ENCODE measurements at places on chromosomes 2 and 18. TPM values are rescaled to one million over a fixed set of nuclear protein-coding genes. Genes with fewer than 3 reads are reported as not detected.

DNA sequence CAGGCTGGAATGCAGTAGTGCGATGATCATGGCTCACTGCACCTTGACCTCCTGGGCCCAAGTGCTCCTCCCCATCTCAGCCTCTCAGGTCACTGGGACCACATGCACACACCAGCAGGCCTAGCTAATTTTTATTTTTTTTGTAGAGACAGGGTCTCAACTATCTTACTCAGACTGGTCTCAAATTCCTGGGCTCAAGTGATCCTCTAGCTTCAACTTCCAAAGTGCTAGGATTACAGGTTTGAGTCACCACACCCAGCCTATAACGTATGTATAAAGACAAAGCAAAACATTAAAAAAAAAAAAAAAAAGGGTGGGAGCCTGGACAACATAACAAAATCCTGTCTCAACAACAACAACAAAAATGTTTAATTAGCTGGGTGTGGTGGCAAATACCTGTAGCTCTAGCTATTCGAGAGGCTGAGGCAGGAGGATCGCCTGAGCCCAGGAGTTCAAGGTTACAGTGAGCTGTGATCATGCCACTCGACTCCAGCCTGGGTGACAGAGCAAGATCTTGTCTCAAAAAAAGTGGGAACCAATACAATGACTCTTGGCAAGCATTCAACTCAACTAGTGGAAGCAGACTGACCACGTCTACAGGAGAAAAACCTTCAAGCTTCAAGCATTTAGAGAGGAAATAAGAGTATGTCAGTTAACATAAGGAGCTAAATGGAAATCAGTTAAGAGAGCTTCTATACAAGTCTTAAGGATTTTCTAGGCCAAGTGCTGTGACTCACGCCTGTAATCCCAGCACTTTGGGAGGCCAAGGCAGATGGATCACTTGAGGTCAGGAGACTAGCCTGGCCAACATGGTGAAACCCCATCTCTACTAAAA is 2.6 kb downstream of the GTF3C2 start:
- DNase-seq: peak; percentile 39

GRCh38 chr18:34971313-34971712 is 69.9 kb upstream of the MAPRE2 start:
- no peak for DNase-seq

DNA sequence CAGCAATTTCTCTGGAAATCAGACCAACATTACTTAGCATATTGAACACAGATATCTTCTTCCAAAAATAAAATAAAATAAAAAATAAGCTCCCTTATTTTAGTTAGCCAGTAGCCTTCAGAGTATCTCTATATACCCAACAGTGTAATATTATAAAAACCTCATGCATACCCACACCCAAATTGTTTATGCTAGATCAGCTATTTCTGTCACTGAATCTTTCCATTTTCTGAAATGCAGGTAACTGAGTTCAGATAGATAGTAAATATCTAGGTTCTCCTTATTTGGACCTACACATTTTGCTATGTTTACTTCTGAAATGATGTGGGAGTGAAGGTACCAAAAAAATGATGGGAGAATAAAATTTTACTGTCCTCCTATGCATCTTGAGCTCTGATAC is 39.9 kb downstream of the TTC21B start:
- no peak for DNase-seq

DNA sequence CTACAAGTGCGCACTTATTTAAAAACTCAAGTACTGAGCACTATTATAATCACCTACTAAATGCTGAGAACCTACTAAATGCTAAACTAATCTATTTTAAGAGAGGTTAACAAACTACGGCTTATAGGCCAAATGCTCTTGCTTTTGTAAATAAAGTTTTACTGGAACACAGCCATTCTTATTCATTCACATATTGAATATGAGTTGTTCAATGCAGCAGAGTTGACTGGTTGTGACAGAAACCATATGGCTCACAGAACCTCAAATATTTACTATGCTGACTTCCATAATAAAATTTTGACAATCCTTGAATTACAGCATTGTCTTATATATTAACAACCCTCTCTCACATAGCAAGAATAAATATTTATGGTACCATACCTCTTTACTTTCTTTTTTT is 103.2 kb downstream of the ZNF521 start:
- DNase-seq: no peak

UPP2 gene
- total RNA-seq: not detected

DNA sequence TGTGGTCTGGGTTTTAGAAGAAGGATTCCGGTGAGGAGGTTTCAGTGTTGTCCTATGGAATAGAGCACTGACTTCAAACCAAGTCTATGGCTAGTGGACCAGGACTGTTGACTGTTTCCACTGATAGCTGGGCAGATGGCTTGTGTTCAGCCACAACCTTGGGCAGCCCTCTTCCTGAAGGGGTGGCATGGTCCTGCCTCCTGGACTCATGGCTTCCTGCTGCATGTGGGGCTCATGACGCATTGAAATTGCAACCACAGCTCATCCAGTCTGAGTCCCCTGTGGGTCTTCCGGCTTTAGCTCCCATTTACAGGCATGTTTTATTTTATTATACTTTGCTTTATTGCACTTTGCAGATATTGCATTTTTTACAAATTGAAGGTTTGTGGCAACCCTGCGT is 105.0 kb downstream of the B3GNT2 start:
- peak; percentile 72 for DNase-seq

EPB41L3 gene
- 64.6 TPM for total RNA-seq

DNA sequence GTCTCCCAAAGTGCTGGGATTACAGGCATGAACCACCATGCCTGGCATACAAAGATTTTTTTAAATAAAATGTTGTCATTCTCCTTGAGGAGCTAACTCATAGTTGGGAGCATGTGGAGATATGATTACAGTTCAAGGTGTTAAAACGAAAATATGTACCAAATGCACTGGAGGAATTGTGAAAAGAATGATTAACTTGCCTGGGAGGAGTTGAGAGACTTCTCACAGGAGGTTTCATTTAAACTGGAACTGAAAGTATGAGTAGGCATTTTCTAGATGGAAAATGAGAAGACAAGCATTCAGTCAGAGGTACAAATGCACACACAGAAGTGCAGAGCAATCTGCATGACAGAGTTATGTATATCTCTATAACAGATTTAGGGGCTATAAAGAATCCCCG is 126.6 kb upstream of the PDE1A start:
- no peak for DNase-seq

DNA sequence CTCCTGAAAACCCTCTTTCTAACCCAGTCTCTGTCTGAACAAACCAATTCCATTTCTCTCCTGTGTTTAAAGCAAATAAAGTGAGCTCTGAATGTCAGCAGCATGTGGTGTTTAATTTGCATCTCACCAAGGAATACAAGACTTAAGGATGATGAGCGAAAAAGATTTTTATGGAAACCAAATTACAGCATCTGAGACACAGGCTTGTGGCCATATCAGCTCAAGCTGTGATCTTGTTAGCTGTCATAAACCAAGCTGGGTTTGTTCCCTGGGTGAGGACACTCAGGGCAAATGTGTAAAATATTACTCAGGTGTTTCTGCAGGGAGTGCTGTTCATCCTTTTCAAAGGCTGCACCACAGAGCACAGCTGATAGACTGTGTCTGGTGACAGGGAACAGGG is 129.3 kb upstream of the REV1 start:
- DNase-seq: no peak

DNA sequence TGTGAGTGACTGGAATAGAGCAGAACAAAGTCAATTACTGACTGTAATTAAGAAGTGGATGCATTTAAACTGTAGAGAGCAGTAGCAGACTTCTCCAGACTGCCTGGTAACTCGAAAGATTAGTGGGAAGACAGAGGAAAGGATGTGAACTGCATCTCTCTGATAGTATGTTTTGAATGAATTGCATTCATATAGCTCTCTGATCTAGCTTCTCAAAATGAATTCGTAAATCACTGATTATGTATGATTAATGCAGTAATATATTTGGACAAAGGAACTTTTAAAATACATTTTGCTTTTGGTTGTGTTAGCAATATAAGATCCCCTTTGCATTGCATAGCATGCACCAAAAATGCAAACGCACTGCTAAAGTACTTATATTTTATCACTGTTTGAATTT is 304.0 kb downstream of the ARHGAP15 start:
- DNase-seq: no peak

ANKRD30B gene
- not detected for total RNA-seq

GRCh38 chr2:231542136-231542535 is 11.9 kb upstream of the NMUR1 start:
- DNase-seq: no peak

- DNase-seq: no peak
Measured at GRCh38 chr2:191638079-191638801, 39.7 kb upstream of the NABP1 start.

CLIP4 gene
- 16.1 TPM for total RNA-seq

DNA sequence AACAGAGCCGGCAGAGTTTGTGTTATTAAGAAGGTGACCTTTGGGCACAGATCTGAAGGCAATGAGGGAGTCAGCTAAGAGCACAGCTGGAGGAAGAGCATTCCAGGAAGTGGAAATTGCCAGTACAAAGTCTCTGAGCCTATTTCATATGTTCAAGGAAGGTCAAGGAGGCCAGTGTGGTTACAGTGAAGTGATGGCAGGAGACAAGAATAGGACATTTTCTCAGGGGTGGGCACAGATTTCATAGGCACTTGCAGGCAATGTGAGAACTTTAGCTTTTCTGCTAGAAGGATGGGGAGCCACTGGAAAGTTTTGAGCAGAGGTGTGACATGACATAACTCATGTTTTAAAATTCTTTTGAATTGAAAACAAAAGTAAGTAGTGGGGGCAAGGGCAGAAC is 50.3 kb downstream of the ARHGAP25 start:
- no peak for DNase-seq

- DNase-seq: no peak
Measured at GRCh38 chr2:60158262-60158661, 395.2 kb downstream of the BCL11A start.

- no peak for DNase-seq
Measured at GRCh38 chr2:70356941-70357683, 55.2 kb upstream of the FAM136A start.

MC4R gene
- total RNA-seq: not detected

GRCh38 chr2:99836690-99837605 is 305.4 kb downstream of the AFF3 start:
- no peak for DNase-seq

DNA sequence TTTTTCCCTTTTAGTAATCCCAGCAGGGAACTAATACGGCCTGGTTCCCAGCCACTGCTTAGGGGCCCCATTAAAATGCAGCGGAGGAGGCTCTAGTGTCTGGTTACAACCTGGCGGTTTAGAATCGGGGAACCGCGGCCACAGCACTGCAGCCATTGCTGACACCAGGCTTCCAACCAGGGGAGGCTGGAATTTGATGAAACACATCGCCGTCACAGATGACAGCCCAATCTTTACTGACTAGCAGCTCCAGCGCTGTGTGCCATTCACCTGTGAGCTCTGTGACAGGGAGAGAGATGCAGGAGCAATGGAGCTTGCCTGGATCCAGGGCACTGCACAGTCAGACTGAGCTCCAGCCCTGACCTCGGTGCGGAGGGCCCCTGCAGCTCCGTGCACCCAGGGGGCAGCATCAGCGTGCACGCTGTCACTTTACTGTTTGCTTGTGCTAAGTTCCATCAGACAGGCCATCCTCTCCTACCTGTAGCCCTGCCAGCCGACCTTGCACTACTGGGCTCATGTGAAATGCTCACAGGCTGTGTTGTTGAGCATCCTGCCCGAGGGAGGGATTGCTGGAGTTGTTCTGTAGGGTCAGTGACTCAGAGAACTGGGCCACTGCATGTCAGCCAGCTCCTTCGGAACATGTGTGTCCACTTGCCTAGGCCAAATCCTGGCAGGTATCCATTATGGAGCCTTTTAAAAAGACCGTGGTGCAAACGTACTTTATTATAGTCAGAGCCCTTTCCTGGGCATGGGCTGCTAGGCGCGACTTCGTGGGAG is 203.5 kb downstream of the SEPTIN10 start:
- no peak for DNase-seq

DNA sequence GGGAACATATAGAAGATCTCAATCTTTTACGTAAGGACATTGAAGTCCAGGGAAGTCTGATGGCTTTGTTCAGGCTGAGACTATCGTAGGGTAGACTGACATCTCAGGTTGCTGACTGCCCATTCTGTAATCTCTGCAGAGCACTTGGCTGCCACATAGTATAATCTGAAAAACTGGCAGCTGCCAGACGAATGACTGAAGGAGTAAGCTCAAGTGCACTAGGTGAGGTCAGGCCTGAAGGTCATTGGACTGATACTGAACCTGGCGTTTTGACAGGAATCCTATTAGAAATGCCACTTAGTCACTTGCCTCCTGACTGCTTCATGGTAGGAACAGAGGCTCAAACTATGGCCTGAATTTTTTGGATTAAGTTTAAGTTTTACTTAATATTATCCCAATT is 23.5 kb downstream of the GPD2 start:
- no peak for DNase-seq

CCDC142 gene
- total RNA-seq: 8.5 TPM

GRCh38 chr18:48805826-48806535 is 144.8 kb downstream of the SMAD7 start:
- no peak for DNase-seq

- DNase-seq: peak; percentile 67
Measured at GRCh38 chr2:17752892-17753802, 463 bp downstream of the SMC6 start.

PDE1A gene
- not detected for total RNA-seq

DNA sequence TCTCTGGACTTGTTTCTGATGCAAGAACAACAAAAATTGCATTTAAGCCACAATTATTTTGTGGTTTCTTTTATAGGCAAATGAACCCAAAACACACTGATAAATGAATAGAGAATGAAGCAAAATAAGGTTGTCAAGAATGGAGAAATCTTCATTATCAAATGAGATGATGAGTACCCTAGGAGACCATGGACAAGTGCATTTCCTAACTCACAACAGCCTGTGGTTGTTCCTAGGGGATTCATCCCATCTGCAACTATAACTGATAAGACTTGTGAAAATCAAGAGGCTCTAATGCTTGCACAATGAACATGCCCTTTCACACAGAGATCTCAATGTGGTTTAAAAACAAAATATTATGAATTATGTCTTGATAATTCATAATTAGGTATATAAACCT is 159.9 kb downstream of the PDE1A start:
- no peak for DNase-seq

CYBRD1 gene
- 10.2 TPM for total RNA-seq

EGR4 gene
- not detected for total RNA-seq

DNA sequence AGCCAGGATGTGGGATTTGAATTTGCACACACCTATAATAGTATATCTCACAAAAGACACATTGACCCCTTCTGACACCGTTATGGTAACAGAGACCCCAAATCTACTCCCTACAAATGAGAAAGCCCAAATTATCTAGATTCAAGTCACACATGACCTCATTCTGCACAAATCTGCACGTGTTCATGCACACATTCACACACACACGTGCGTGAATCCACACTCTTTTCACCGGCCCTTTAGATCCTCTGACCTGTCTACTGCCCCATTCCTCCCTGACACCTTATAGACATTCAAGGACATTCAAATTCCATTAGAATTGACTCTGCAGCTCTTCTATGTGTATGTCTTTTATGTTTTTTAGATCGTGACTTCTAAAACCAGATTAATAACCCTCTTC is 627.8 kb upstream of the ID2 start:
- DNase-seq: no peak

PAIP2B gene
- total RNA-seq: 2.5 TPM

GRCh38 chr2:210324906-210325305 is 9.9 kb upstream of the MYL1 start:
- no peak for DNase-seq

GRCh38 chr18:36942264-36942663 is 113.3 kb downstream of the KIAA1328 start:
- DNase-seq: peak; percentile 11
